MM.1S (cell line): ENCODE measurements at places on chromosomes 6 and 20.

GRCh38 chr20:24991897-24992486, 559 bp downstream of the APMAP start:
- DNase-seq = no peak

DNA sequence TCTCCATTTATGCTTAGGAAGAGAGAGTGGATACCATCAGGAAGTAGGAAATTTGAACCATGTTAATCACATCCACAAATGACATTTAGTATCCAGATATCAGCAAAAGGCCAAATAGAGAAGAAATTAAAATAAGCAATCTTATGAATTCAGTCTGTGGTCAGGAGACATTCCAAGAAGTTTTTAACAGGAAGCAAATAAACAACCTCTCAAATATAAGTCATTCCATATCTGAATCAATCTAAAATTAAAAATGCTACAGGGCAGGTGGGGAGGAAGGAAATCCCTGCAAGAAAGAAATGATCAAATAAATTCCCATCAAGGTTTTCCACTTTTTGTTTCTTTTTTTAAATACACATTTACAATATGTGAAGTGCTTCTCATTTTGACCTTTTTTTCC, 520.6 kb downstream of the LMBRD1 start:
- DNase-seq = no peak

- no peak for DNase-seq
These were observed 52.0 kb upstream of the ISM1 start for GRCh38 chr20:13169086-13169485.

DNA sequence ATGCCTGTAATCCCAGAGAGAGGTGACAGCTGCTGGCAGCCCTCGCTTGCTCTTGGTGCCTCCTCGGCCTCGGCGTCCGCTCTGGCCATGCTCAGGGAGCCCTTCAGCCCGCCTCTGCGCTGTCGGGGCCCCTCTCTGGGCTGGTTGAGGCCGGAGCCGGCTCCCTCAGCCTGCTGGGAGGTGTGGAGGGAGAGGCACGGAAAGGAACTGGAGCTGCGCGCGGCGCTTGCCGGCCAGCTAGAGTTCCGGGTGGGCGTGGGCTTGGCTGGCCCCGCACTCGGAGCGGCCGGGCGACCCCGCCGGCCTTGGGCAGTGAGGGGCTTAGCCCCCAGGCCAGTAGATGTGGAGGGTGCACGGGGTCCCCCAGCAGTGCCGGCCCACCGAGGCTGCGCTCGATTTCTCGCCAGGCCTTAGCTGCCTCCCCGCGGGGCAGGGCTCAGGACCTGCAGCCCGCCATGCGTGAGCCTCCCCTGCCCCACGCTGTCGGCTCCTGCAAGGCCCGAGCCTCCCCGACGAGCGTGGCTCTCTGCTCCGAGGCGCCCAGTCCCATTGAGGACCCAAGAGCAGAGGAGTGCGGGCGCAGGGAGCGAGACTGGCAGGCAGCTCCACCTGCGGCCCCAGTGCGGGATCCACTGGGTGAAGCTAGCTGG, 34.6 kb downstream of the C6orf52 start:
- no peak for DNase-seq

GRCh38 chr20:63555661-63556381, 1.9 kb downstream of the FNDC11 start:
- DNase-seq = no peak

DNA sequence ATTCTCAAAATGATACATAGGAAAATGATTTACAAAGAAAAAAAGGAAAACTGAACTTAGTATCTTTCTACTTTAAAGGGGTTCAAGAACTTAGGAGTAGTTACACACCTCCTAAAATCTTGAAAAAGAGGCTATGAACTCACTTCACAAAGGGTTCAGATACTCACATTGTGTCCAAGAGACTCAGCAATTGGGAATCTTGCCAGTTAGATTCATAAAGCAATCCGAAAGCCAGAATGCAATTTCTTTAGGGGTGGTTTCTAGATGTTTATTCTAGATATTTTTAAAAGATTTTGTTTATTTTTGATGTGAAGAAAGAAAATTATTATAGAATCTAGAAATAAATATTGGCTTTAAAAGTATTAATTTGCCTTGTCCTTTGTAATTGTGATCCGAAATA, 1.7 kb upstream of the MYB start:
- no peak for DNase-seq

DNA sequence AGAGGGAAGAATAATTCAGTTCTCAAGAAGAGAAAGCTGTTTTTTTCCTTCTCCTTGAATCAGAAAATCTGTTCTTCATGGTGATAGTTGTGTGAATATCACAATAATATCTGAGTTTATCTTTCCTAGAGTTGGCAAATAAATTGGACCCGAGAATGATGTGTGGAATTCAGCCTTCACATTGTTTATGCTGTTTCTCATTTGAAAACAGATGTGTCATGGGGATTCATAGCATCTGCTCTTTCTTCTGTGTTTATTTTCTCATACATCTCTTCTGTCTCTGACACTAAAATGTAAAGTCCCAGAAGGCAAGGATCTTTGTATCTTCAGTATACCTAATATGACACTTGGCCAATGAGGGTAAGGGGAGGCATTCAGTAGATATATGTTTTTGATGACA, 103.6 kb upstream of the SGK1 start:
- DNase-seq = no peak

DNA sequence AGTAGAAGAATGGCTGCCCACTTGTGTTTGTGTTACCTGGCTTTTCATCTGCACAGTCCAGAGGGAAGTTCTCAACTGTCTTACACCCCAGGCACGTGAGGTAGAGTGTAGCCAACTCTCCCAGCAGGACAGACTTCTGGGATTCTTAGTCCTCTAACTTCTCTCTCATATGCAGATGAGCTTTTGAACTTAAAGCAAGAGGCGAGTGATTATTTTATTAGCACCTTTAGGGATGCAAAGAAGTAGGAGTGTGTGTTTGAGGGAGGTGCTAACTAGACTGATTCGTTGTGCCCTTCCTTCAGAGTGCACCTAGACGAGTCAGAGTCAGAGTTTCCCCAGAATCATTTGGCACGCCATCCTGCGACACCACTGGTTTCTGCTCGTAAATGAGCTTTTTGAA, 10.8 kb downstream of the CDYL start:
- DNase-seq = no peak

DNA sequence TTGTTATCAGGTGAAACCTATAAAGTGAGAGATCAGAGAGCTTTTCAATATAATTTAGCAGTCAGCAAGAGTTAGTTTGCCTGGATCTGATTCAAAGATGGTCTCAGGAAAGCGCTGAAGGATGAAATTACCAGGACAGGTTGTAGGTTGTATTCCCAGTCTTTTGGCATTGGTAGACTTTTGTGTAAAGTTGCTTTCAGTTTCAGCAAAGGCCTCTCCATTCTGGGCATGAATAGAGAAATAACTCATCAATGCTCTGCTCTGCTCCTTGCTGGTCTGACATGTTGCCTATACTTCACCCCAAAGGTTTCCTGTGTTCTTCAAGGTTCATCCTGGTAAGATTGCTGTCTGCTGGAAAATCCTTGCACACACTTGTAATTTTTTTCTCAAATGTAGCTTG, 714.8 kb downstream of the EPM2A start:
- no peak for DNase-seq

DNA sequence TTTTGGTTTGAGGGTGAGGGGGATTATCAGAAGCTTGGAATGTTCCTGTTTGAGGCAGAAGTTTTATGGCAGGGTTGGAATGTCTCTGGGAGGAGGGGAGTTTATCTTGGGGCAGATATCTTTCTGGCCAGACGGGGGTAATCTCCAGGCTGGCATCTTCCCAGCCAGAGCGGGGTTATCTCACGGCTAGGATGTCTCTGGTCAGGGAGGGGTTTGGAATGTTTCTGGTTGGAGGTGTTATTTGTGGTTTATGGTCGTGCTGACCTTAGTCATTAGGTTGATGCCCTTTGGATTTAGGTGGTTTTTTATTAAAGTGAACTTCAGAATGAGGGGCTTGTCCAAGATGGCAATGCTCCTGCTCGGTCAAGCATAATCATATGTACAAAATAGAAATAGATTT, 14.8 kb downstream of the PGK2 start:
- DNase-seq = no peak

- peak; percentile 88 for DNase-seq
These were observed 15.0 kb downstream of the ZNF217 start for GRCh38 chr20:53578492-53579222.

GRCh38 chr6:119157506-119157815, 79.0 kb upstream of the FAM184A start:
- DNase-seq = no peak

GRCh38 chr6:55979526-55979925, 104.1 kb upstream of the BMP5 start:
- DNase-seq = no peak

DNA sequence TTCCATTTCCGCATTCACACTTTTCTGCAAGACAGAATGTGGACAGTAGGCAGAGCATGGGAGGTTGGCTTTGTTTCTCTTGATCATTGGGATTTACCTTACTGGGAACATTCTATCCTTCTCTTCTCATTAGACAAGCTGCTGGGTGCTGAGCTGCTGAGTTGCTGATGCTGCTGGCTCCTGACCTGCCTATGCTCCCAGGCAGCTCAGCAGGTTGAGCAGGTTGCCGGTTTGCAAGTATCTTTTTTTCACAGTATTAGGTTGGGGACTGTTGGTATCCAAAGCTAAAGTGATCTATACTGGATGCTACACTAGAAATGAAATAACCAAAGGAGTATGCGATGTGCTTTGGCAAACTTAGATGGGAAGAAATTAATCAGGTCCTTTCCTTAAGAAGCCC, 23.7 kb upstream of the ADGRF4 start:
- DNase-seq = no peak

GRCh38 chr6:106518748-106519147, 110.5 kb downstream of the RTN4IP1 start:
- no peak for DNase-seq

DNA sequence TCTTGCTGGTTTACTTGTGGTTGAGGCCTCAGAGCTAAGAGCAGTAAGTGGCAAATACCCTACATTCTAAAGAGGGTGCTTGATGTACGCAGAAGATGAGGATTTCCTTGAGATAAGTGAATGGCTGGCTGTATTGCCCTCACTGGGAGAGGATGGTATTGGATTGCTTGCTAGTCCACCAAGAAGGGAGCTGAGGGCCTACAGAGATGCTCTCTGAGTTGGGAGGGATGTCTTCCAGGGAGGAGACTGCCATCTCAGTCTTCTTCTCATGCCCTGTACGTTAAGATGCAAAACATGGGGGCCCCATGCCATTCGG, 669.1 kb downstream of the UTRN start:
- no peak for DNase-seq

- no peak for DNase-seq
These were observed 9.7 kb upstream of the GCNT2 start for GRCh38 chr6:10511477-10511876.

DNA sequence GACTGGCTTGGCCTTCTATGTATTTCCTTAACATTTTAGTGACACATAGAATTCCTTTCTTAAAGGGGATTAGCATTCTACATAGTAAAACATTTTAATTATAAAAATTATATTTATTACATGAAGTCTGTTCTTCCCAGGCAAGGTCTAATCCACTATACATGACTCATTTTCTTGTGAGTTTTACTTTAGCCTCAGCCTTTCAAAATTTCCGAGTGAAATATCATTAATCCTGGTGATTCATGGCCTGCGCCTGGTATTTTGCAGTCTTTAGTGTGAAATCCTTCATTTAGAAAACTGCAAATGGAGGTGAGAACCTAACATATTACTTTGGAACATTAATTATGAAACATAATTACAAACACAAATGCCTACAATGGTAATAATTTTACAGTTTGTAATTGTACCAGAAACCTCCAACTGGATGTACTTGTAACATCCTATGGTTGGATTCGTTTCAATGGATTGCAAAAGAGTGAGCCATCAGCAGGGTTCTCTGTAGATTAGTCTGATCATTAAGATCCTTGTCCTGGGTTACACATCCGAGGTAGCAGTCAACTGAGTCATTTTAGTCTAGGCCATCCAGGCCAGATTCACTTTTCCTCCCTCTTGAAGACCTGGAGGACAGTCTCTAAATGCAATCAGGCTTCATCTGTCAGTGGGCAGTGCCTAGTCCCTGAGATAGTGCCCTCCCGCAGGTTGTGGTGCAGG, 272.0 kb downstream of the PACRG start:
- DNase-seq = no peak

- no peak for DNase-seq
These were observed 65.5 kb downstream of the ISM1 start for GRCh38 chr20:13286607-13287006.

DNA sequence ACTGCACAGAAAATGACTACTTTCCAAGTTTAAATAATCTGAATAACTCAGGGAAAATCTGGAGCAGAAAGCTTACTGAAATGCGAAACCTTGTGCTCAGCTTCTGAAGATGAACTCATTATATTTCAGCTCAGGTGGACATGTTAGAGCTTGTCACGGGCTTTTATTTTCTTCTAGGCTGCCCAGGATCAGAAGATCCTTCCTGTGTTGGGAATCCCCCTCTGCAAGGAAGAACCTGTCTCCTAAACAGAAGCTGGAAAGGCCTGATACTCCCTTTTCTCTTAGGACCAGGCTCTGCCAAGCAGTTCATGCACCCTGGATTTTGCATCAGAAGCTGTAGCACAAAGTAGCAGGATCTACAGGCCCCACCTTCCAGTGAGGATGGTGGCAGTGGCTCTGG, 5.1 kb upstream of the SLC2A12 start:
- no peak for DNase-seq

DNA sequence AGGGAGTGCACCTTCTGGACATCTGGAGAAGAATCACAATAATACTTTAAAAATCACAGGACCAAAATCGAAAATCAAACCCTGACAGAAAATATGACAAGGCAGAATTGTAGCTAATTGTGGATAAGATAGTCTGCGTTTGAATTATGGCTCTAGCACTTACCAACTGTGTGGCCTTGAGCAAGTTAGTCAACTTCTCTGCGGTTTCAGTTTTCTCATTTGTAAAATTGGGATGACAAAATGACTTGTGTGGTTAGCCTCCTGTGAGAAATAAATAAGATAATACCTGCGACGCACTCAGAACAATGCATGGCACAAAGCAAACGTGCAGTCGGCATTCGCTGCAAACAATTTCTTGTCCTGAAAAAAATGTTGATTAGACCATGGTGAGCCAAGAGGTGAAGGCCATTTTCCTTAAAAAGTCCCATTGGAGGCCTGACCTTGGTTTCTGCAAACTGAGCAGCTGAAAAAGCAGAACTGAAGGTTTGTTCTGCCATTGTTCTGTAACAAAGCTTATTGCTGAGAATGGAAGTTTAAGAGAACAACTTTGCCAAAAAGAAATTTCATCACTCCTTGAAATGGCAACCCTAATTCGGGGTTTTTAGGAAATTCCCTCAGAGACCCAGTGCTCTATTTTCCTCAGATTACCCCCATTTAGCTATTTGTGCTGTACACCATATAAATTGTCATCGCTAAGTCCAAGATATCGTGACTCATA, 266.3 kb downstream of the ERMARD start:
- no peak for DNase-seq

DNA sequence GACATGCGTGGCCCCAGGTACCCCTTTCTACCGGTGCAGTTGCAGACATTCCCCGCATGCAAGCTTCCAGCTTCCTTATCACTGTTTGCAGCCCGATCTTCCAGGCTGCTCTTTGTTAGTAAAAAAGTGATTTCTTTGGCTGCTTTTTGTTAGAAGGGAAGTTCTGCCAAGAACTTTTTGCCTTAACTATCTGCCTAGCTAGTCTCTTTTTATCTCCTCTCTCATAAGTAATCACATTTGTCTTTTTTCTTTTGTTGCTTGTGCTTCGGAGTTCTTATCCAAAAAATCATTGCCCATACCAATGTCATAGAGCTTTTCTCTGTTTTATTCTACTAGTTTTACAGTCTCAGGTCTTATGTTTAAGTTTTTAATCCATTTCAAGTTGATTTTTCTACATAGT, 20.3 kb downstream of the FAM162B start:
- no peak for DNase-seq

- DNase-seq = no peak
These were observed 26.4 kb upstream of the BHLHE23 start for GRCh38 chr20:63032861-63033793.

GRCh38 chr6:77463308-77463860, at the start of gene HTR1B:
TSS of gene HTR1B (minus strand) at chr6:77463491. CDS start at chr6:77463403, 88 bp downstream.
- DNase-seq = no peak
